ENCODE measurements at places on chromosomes 7 and 10.

- DNase-seq, result no peak
Measured at GRCh38 chr10:123897146-123897545, 5.5 kb upstream of the CPXM2 start.

- no peak for DNase-seq
Measured at GRCh38 chr7:80699045-80699638, 60.7 kb downstream of the CD36 start.

GRCh38 chr7:3887096-3887690 is 586.1 kb downstream of the SDK1 start:
- DNase-seq, result no peak

DNA sequence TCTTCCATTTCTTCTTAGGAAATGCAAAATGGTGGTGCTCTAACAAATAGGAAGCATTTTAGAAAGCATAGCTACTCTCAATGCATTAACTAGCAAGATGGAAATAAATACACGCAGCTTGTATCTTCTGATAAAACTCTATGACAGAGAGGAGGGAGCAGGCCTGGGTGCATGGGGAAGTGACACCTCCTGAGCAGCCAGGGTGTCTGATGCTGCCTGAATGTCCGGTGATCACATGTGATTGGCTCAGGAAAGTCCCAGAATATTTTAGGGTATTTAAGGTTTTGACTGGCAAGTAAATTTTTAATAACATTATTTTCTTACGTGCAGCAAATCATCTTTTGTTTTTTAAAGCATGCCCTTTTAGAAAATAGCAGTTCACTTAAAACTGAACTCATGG is 261.0 kb upstream of the KLF6 start:
- DNase-seq, result no peak

GRCh38 chr7:23787272-23787671 is 77.3 kb downstream of the STK31 start:
- no peak for DNase-seq

- no peak for DNase-seq
Measured at GRCh38 chr7:131234719-131235488, 92.8 kb upstream of the MKLN1 start.

GRCh38 chr7:36198854-36199266 is 45.8 kb downstream of the EEPD1 start:
- DNase-seq, result no peak

- DNase-seq, result no peak
Measured at GRCh38 chr10:72044417-72045041, 43.8 kb downstream of the SPOCK2 start.

GRCh38 chr7:16512097-16512496 is 14.5 kb upstream of the LRRC72 start:
- DNase-seq, result no peak

GRCh38 chr7:44982535-44982923 is 3.7 kb upstream of the MYO1G start:
- DNase-seq, result no peak

GRCh38 chr7:116087291-116087690 is 56.7 kb upstream of the TFEC start:
- DNase-seq, result no peak

DNA sequence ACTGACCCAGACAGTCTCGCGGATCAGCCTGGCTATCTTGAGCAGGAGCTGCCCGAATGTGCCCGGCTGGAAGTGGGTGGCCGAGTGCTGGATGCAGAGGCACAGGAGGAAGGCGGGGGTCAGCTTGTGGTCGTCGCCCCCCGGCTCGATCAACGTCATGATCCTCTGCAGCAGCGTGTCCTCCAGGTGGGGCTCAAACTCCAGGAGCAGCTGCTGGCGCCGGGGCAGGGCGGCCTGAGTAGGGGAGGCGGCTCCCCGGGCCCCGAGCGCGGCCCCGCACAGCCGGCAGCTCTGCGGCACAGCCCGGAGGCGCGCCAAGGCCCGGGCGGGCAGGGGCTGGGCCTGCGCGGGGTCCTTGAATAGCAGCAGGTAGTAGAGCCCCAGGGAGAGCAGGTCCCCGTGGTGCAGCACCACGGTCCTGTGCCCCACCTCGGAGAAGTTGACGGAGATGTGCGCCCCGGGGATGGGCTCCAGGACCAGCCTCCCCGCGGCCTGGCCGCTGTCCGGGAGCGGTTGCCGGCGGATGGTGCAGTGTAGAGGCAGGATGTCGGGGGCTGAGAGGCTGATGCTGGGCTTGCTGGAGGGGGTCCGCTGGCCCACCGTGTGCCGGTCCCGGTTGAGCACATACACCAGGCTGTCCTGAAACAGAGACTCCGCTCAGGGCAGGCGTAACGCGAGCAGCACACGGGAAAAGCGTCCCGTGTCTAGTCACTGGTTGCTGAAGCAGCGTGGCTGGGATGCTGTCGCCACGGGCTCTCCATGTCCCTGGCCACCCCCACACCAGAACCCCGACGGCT is 27.0 kb downstream of the PAPOLB start:
- no peak for DNase-seq

DNA sequence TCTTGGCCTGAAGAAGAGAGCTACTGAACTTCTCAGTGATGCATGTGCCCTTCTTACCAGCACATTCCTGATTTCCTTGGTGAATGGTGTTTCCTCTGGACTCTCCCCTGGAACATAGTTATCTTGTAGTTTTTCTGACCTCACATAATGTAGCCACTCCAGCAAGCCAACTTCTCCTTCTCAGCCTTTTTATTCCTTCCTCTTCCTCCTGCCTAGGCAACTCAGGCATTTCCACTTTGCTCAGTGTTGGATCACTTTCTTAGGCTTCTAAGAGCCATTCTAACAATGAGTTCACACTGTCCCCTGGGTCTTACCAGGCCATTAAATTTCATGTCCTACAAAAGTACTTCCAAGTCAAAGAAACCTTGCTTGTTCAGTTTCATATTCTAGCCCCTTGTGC is 3.6 kb upstream of the PTTG1IP2 start:
- DNase-seq, result no peak

DNA sequence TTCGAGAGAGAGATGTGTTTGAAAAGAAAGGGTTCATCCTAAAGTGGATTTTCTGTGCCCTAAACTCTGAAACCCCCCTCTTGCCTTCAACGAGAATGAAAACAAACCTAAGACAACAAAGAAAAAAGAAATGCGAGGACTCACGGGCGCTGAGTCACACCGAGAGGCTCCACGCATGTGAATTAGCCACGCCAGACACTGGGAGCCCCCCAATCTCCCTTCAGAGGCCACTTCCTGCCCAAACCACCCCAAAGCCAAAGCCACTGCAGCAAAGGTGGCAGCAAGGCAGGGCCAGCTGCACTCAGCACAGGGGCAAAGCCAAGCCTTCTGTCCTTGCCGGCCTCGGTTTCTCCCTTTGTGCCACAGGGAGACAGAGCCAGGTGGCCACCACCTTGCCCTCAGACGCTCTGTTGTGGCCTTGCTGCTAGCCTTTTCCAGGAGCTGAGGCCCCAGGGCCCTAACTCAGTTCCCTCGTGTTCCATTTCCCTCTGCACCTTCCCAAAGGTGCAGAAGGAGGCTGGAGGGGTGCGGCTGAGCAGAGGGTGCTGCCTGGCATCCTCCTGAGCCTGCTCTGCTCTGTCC is 93.3 kb downstream of the FAM53B start:
- DNase-seq, result peak; percentile 62

DNA sequence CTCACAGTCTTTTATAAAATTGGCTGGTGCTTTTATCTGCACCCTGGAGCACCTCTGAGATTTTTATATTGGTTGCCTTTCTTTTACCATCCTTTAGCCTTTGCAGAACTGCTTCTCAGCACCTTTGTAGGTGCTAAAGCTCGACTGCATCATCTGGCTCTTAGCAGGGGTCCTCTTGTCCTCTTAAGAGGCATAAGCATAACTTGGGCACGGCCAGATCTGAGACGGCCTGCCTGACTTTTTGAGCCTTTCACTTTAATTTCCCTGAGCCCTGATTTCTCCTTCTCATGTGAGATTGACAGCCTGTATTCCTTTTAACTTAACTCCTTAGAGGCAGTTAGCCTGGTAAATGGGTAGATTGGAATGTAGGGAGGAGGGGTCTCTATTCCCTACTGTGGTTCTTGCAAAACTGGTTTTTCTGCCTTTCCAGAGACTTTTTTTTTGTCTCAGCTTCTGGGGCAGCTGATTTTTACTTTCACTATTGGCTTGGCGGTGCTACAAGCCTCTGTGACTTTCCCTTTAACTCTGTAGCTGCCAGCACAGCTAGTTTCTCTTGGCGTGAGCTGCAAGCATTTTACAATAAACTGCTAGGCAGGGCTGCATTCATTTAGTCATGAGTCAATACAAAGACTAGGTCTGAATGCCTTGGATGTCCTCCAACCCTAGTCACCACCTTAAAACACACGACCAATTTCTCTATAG is 24.0 kb downstream of the ZPBP start:
- DNase-seq, result no peak

GRCh38 chr7:106287786-106288185 is 3.0 kb upstream of the NAMPT start:
- no peak for DNase-seq

GRCh38 chr7:159031750-159032149 is 112.9 kb downstream of the VIPR2 start:
- DNase-seq, result no peak

DNA sequence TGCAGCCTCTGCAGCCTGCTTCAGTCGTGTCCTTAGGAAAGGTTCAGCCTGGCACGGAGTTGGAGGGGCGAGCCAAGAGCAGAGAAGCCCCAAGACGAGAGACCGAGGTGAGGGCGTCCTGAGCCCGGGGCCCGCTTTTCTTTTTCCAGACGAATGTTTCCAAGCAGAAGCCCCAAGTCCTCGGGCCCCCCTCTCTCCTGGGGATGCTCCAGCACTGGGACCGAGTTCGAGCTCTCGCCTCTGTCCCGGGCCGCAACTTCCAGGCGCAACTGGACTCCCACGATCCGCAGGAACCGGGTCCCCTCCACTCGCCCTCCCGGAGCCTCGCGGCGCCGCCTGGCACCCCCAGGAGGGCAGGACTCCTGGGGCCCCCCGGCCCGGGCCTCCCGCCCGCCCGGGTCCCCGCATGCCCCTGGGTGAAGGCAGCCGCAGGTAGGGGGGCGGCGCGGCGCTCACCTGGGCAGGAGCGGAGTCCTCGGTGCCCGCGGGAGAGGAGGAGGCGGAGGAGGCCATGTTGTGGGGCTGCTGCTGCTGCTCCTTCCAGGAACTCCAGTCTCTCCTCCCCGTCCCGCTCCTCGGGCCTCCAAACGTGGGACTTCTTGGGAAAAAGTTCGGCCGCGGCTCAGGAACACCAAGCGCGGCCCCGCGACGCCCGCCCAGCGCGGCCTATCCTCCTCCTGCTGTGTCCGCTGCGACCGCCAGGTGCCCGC is 45.3 kb upstream of the CDK1 start:
- DNase-seq, result peak; percentile 9

Measured in stimulated activated CD4-positive, alpha-beta T cell treated with anti-CD3 and anti-CD28 coated beads, TNF-alpha, amount 100 ng/mL, for 1 hour (primary cell).